Stimulated activated CD4-positive, alpha-beta T cell treated with anti-CD3 and anti-CD28 coated beads, Interleukin-2, amount 100 ng/mL, for 24 hours (primary cell): ENCODE measurements at places on chromosomes 13 and 19.

DNA sequence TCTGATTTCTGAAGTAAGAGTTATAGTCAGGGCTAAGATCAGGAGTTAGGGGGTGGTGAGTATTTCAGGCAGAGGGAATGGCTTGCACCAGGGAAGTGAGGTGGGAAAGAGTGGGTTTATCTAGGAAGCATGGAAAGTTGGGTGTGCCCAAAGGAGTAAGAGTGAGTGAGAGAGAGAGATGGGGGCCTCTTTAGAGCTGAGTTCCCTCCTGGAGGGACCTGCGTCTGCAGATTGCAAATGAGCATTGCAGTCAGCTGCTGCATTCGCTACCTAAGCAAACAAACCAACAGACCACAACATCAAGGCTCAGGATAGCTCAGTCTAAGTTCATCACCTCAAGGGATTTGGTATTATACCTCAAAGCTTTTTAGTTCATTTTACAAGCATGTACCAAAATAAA, 405.8 kb downstream of the FGF9 start:
- no peak for DNase-seq

- DNase-seq, result peak; percentile 68
These were observed 7.2 kb downstream of the WDR18 start for GRCh38 chr19:991174-991931.

GRCh38 chr19:2330255-2330631, 1.8 kb downstream of the SPPL2B start:
- no peak for DNase-seq

DNA sequence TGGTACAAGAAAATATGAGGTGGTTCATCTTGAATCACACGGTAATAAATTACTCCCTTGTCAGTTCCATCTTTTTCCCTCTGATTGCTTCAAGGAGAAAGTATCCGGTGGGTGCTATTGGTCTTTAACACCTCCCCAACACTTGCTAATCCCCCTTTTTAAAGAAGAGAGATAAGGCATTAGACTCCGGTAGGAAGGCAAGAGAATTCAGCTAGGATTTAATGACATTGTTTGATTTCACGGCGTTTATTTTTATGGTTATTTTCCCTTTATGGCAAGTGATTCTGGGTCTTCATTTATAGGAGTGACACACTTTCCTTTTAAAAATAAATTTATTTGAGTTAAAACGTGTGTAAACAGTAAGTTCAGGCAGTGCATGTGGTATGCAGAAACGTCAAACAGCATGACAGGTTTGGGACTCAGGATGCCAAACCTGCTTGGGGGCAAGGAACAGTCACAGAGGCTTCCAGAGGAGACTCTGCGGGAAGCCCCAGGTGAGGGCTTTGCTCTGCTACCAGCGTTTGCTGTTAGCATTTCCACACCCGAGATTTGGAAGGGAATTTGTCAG, 36.5 kb downstream of the TSHZ3 start:
- DNase-seq, result no peak

- DNase-seq, result no peak
These were observed 5.1 kb downstream of the FSTL3 start for GRCh38 chr19:681029-682019.

- no peak for DNase-seq
These were observed 116.1 kb downstream of the DNAJC3 start for GRCh38 chr13:95793018-95793555.

- DNase-seq, result no peak
These were observed 804 bp upstream of the MIER2 start for GRCh38 chr19:345320-345879.

DNA sequence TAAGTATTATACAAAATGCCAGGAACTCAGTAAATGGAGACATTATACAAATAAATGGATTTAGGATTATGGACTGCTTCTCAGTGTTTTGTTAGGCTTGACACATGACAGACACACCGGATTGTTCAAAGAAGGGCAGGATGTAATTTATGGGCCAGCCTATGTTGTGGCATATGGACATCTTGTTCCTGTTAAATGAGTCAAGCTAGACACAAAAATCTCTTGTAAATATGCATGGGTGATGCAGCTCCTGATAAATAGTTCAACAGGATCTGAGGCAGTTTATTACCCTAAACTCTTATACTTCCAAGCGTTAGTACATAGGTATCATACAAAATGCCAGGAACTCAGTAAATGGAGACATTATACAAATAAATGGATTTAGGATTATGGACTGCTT, 502.3 kb downstream of the TBC1D4 start:
- DNase-seq, result no peak

GRCh38 chr13:47503475-47503874, 497.6 kb downstream of the SUCLA2 start:
- no peak for DNase-seq

GRCh38 chr13:43335764-43336163, 312.4 kb downstream of the DNAJC15 start:
- DNase-seq, result no peak

GRCh38 chr19:38290631-38291147, 13.4 kb upstream of the C19orf33 start:
- no peak for DNase-seq

GRCh38 chr19:41993612-41994483, at the start of gene ATP1A3:
Gene ATP1A3, minus strand, starts transcription at chr19:41994230. Its CDS starts 154 bp downstream, at chr19:41994076.
- DNase-seq, result peak; percentile 72

DNA sequence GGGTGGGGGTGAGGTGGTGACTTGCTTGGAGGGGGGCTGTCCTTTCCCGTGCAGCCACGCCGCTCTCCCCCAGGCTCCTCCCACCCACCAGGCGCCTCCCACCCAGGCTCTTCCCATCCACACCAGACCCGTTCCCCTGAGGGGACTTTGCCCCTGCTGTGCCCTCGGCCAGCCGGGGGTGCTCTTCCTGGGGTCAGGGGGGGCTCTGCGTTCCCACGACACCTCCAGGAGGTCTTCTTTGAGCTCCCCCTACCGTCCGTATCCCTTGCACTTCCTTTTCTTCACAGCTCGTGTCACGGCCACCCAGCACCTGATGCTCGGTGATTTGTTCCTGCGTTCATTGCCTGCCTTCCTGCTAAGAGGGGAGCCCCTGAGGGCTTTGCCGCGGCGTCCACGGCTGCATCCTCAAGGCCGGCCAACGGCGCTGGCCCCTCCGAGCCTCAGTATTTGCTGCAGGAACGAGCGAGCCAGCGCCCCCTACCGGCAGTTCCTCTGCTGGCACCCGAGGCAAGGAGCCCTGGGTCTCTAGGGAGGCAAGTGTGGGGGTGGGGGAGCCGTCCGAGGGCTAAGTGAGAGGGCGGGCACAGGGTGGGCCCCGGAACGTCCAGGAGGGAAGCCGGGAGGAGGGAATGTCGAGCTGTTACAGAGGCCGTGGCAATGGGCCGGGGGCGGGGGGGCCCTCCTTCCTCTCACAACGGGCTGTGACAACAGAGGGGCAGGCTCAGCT, 11.8 kb downstream of the LRRC4B start:
- peak; percentile 90 for DNase-seq

- no peak for DNase-seq
These were observed at the start of gene MTUS2 for GRCh38 chr13:28820099-28821051. Gene MTUS2, plus strand, starts transcription at chr13:28820339.

DNA sequence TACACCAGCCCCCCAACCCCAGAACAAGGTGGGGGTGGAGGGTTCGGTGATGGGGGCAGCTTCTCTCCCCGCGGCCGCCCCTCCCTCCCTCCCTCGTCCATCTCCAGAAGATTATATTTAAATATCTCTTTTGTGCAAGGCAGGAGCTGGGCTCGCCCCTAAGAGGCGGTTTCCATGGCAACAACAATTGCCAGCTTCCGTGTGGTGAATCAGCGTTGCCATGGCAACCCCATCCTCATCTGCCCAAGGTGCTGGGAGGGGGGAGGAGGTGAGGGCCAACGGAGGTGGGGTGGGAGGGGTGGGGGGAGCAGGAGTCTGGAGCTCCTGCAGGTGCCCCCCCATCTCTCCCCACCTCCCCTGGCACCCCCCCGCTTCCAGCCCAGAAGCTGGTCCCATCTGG, 46.4 kb downstream of the CELF5 start:
- peak; percentile 53 for DNase-seq

GRCh38 chr19:1774989-1775772, 21.9 kb downstream of the ONECUT3 start:
- no peak for DNase-seq

DNA sequence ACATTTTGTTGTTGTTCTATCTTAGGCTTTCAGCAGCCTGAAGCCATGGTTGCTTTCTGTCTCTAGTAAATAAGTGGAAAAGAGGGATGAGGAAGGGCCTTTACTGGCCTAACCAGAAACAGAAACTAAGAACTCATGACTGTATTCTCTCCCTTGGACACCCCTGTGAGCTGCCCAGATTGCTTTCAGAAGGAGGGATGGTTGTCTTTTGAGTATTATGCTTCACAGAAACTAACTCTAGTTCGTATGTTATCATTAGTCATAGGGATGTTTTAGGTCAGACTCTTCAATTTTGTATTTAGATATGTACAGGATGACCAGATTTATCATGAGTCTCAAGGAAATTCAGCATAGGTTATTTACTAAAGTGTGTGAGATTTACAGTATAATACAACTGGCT, 17.5 kb downstream of the BORA start:
- DNase-seq, result no peak

- peak; percentile 57 for DNase-seq
These were observed 571 bp upstream of the DHRS12 start for GRCh38 chr13:51804295-51805172.

DNA sequence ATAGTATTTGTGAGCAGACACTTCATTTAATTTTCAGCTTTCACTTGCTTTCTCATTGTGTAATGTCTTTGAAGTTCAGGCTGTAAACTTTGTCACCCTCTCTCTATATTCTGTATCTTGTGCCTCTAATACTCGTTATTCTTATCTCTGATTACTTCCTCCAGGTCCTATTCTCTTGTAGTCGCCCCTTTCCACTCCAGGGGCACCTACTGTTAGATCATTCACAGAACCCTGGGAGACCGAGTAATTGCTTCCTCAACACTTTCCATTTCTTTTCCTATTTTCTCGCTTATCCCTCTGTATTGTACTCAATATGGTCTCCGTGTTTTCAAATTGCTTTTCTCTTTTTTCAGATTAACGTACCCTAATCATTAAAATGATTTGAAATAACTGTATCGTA, 93.9 kb upstream of the TDRD3 start:
- DNase-seq, result no peak

DNA sequence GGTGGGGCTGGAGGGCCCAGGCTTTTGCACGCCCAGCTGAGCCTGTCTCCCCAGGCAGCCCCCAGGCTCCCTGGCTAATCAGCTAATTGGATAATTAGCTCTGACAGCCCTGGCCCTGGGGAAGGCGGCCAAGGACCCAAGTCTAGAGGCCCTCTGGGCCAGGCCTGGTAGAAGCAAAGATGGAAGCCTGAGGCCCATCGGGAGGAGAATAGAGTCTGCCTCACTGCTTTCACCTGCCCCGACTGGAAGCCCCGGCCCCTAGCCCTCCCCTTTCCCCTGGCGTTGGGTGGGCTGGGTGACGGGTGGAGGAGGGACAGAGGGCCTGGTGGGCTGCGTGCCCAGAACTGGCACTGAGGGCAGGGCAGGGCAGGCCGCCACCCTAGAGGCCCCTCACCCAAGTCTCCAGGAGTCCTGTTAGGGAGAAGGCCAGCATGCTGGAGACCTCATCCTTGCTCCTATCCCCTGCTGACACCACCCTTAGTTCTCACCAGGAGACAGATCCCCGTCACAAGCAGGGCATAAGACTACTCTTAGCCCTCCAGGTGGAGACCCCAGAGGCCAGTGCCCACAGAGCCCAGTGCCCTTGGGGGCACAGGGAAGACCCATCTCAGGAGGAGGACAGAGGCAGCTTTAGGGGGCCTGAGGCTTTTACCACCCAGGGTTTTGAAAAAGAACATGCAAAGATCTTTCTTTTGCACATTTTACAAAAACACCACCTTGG, 12.0 kb downstream of the LYL1 start:
- DNase-seq, result no peak

GRCh38 chr19:53485046-53486004, 17.8 kb downstream of the ZNF813 start:
- no peak for DNase-seq

DNA sequence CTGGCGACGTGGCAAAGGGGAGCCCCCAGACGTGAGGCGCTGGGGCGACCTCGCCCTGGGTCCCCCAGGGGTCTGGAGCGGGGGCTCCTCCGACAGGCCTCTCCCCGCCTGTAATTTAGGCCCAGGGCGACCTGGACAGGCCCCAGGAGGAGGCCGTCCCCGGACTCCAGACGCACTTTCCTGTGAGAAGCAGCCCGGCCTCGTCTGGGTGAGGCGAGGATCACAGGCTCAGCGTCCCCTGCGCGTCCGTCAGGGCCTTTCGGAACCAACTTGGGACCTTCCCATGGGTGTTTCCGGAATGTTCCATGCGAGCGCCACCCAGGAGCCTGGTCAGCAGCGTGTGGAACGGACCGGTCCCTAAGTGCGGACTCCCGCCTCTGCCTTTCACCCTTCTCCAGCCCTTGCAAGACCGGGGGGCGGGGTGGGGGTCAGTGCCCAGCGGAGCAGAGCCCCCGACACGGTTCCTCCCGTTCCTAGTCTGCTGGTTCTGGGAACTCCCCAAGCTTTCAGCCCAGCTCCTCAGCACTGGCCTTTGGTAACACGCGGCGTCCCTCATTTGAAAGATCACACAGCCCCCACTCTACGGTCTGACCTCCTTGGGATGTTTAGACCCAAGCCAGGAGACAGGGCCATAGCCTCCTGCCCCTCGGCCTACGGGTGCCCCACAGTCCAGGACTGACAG, 1.1 kb upstream of the GRTP1 start:
- DNase-seq, result no peak

DNA sequence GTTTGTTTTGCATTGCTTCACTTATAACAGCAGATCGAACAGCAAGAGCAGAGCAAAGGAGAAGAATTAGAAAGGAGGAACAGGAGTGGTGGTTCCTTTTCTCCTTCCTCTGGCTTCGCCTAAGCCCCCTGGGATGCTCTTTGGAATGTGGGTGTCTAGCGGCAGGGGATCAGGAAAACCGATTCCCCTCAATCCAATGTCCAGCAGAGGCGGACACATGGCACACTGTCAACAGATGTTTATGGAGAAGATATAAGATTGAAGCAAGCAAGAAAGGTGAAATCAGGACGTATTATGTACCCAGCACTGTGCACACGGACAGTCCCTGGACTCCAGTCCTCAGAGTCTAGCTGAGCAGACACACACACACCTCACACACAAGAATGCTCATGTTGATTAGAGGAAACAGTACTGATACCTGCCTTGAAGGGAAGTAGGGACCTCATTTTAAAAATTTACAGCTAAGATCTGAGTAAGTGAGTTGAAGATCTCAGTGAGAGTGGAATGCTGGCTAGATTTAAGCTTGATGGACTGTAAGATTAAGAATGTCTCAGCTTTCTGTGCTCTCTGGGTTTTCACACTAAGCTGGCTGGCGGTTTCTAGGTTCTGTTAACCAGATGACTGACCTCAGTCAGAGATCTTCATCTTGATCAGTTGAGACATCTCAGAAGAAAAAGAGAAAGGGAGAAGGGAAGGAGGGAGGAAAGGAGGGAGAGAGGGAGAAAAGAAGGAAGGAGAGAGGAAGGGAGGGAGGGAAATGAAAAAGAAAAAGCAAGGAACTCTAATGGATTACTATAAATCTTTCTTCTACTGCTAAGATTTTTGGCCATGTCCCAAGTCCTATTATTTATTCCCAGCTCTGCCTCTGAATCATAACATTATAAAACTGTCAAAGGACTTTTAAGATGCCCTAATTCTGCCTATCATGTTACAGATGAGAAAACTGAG, 44.8 kb downstream of the FLT1 start:
- no peak for DNase-seq
